Progenitor cell of endocrine pancreas (in vitro differentiated cells): ENCODE measurements at places on chromosomes 12 and 14. TPM values are rescaled to one million over a fixed set of nuclear protein-coding genes. Genes with fewer than 3 reads are reported as not detected.

Gene ALDH1L2
- 0.69 and 1.5 TPM in 2 replicates for total RNA-seq

DNA sequence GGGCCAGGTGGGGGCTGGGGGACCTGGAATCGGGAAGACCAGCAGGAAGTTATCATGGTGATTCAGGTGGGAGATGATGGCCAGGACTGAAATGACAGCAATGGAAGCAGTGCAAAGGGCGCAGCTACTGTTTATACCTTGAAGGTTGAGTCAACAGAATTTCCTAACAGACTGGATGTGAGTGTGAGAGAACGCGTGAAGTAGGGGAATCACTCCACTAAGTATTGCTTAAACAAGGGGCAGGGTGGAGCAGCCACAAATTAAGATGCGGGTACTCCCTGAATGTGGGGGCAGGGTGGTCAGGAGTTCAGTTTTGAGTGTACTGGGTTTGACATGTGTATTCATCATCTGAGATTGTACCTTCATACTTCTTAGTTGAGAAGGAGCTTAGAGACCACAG, 45.1 kb downstream of the MYF5 start:
- H3K27ac ChIP-seq, result no peak overlapping the region
- DNase-seq, result no peak
- no peaks in the 10 kb centered on the region for H3K27me3 ChIP-seq
- no peak overlapping the region for H3K4me3 ChIP-seq
- peaks cover 3% of the 10 kb centered on the region for H3K4me1 ChIP-seq

DNA sequence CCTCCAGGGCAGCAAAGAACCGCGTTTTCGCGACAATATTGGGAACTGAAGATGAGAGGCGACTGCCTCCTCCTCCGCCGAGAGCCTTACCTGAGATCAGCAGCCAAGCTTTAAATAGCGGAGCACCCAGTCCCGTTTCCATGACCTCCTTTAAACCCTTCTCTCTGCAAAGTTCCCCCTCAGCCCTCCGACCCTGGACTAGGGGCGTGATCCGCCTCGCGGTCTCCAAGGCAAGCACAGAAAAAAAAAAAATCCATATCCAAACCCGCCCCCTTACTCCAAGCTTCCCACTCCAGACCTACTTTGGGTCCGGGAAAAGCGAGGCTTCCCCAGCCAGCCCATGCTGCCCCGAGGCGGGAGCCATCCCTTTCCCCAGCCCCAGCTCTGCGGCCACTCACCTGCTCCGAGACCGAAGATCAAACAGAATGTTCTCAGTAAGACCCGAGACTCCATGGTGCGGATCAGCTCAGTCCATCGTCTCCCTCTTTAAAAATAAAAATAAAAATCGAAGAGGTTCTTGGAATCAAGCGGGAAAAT, 630 bp downstream of the NELL2 start:
- no peaks in the 10 kb centered on the region for H3K36me3 ChIP-seq
- peaks cover 57% of the 10 kb centered on the region for H3K27me3 ChIP-seq
- H3K4me1 ChIP-seq, result peaks cover 15% of the 10 kb centered on the region
- H3K27ac ChIP-seq, result no peak overlapping the region

DNA sequence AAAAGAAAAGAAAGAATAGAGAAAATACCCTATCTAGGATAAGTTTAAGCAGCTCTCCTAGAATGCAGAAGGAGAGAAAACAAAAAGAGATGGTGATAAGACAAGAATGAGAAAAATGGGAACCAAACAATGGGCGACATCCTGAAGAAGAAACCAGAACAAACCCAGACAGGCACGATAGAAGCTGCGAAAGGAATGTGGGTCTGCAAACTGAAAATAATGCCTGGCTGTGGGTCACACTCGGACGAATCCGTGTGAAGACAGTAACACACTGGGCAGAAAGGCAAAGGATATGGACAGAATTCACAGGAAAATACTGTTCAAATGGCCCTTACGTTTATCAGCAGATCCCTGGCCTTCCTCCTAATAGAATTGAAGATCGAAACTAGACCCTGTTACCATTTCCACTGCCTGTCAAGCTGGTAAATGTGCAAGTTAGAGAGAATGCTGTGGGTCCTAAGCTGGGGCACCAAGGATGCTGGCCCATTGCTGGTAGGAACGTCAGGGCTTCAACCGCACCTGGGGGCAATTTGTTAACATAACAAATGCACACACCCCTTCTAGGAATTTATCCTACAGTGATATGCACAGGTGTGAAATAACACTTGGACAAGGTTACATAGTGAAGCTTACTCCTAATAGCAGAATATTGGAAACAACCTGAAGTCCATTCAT, 117.5 kb upstream of the RFLNA start:
- peaks cover 10% of the 10 kb centered on the region for H3K4me1 ChIP-seq
- H3K4me3 ChIP-seq, result no peak overlapping the region
- peaks cover 1% of the 10 kb centered on the region for H3K36me3 ChIP-seq
- H3K27ac ChIP-seq, result no peak overlapping the region
- DNase-seq, result no peak
- H3K27me3 ChIP-seq, result peaks cover 6% of the 10 kb centered on the region

DNA sequence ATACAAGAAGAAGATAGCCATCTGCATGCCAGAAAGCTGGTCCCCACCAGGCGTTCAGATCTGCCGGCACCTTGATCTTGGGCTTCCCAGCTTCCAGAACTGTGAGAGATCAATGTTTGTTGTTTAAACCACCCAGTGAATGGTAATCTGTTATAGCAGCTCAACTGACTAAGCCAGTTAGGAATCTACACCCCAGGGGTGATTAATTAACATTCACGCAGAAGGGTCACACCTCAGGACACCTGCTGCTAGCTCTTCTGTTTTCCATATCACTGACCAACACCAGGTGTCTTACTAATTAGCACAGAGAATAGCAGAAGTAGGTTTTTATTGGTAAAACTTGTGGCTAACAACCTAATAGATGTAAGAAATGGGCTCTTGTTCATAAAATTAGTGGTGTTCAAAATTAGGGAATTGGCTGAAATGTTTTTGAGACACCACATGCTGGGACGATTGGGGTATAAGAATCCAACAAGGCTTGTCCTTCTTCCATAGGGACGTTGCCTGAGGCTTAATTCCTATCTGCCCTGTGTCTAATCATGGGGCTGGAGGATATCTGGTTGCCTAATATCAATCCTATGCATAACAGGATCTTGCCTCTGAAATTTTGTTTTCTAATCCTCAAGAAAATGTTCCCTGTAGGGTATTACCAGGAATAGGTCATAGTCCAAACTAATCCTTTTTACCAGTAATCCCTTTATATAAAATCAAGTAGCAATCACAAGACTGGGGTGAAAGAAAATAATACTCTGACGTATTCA, 42.0 kb upstream of the CHST11 start:
- no peak for DNase-seq
- H3K27me3 ChIP-seq, result peaks cover 13% of the 10 kb centered on the region
- H3K36me3 ChIP-seq, result no peaks in the 10 kb centered on the region
- H3K4me1 ChIP-seq, result peaks cover 4% of the 10 kb centered on the region

GRCh38 chr12:69648476-69648875, 37.8 kb upstream of the LRRC10 start:
- H3K4me1 ChIP-seq, result no peaks in the 10 kb centered on the region
- H3K4me3 ChIP-seq, result no peak overlapping the region
- H3K36me3 ChIP-seq, result no peaks in the 10 kb centered on the region
- no peak for DNase-seq
- peaks cover 7% of the 10 kb centered on the region for H3K27me3 ChIP-seq

DNA sequence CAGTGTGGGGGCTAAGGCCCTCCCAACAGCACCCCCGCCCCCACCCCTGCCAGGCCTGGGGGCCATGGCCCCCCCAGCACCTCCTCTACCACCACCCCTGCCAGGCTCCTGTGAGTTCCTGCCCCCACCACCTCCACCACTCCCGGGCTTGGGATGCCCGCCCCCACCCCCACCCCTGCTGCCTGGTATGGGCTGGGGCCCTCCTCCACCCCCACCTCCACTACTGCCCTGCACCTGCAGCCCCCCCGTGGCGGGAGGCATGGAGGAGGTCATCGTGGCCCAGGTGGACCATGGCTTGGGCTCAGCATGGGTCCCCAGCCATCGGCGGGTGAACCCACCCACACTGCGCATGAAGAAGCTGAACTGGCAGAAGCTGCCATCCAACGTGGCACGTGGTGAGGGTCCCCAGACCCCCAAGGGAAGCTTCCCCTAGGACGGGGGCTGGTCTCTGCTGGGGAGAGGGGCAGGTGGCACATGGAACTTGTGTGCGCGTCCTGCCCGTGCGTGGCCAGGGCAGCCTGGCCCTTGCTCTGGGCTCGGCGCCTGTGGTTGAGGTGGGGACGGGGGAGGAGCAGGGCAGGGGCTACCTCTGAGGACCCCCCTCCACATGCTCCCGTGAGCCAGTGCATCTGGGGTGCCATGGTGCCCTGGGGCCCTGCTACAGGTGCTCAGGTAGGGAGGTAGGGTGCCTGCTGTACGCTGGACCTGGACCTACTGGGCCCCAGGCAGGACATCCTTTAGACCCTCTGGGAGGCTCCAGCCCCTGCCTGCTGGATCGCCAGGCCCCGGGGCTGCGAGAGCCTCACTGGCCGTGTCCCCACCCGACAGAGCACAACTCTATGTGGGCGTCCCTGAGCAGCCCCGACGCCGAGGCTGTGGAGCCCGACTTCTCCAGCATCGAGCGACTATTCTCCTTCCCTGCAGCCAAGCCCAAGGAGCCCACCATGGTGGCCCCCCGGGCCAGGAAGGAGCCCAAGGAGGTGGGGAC, 16.1 kb upstream of the ADSS1 start:
- no peaks in the 10 kb centered on the region for H3K27me3 ChIP-seq
- H3K27ac ChIP-seq, result no peak overlapping the region
- H3K36me3 ChIP-seq, result peaks cover 16% of the 10 kb centered on the region
- H3K4me1 ChIP-seq, result no peaks in the 10 kb centered on the region
- H3K4me3 ChIP-seq, result no peak overlapping the region

Gene SRGAP1
- total RNA-seq, result 17.8 and 23.1 TPM in 2 replicates

DNA sequence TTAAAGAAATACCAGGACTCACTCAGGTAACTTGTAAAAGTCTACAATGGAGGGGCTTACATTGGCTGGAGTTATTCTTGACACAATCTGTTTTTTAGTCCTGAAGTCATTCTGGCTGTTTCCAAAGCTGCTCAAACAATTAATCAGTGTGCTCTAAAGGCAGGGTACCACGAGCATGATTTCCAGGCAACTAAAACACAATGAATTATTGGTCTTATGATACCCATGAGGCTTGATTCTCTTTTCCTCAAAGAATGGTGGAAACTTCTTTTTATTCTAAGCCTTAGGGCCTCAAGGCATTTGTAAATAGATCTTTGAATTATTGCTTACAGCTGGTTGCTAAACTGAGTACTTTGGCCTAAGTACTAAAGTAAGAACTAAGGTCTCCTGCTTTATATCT, 199.8 kb upstream of the PDZRN4 start:
- no peaks in the 10 kb centered on the region for H3K36me3 ChIP-seq
- H3K27ac ChIP-seq, result no peak overlapping the region

Gene NTN4
- total RNA-seq, result 7.2 and 7.4 TPM in 2 replicates
